ENCODE measurements at places on chromosomes 2 and 18.

GRCh38 chr2:170821531-170822289, 5.0 kb downstream of the GAD1 start:
- peaks cover 54% of the 10 kb centered on the region for H3K27me3 ChIP-seq
- H3K27ac ChIP-seq: no peak overlapping the region
- H3K4me1 ChIP-seq: peaks cover 35% of the 10 kb centered on the region

- no peaks in the 10 kb centered on the region for H3K27me3 ChIP-seq
- DNase-seq: no peak
- H3K4me3 ChIP-seq: no peak overlapping the region
- H3K4me1 ChIP-seq: no peaks in the 10 kb centered on the region
Measured at GRCh38 chr2:182584462-182584861, 131.6 kb upstream of the DNAJC10 start.

GRCh38 chr18:47343291-47343690, 91.8 kb upstream of the SKOR2 start:
- no peaks in the 10 kb centered on the region for H3K36me3 ChIP-seq
- no peaks in the 10 kb centered on the region for H3K27me3 ChIP-seq
- H3K27ac ChIP-seq: no peak overlapping the region
- DNase-seq: no peak

DNA sequence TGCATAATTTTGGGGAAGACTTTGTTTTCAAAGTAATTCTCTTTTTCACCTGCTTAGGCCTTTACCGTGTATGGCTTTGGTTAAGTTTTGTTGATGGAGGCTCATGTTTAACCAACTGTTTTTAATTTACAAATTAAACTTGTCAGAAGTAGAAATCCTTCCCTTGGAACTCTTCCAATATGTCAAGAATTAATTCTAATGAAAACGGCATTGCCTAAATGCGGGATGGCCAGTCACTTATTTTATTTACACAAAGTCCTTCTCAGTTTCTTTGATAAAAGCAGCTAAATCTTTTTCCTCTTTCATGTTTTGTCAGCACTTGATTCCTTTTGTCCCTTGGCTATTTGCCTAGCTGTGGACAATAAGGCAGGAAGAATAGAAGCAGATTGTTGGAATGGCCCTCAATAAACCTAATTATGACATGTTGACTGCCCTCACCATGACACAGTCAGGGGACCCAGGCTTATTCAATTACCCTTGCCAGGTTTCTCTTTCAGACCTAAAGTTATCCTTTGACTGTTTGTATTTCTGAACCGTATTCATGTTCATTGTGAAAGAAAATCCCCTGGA, 26.3 kb downstream of the PAX3 start:
- peaks cover 11% of the 10 kb centered on the region for H3K27me3 ChIP-seq
- H3K27ac ChIP-seq: no peak overlapping the region
- H3K36me3 ChIP-seq: no peaks in the 10 kb centered on the region
- no peak for DNase-seq
- H3K4me1 ChIP-seq: no peaks in the 10 kb centered on the region
- H3K4me3 ChIP-seq: no peak overlapping the region

DNA sequence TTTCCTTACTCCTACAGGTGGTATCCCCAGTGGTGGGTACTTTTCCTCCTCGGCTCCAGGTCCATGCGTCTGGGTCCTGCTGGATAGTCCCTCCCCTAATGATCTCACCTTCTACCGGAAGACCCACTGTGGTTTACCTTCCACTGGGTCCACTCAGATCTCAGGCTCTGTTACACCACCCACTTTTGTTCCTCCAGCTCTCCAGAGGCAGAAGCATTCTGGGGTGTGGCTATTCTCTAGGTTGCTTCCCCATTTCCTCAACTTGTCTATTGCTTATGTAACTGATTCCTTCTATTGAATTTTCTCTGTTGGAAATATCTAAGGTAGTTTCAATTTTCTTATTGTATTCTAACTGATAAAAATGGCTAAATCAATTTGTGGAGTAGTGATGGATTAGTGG, 87.6 kb upstream of the GALNT5 start:
- no peaks in the 10 kb centered on the region for H3K36me3 ChIP-seq
- no peak overlapping the region for H3K27ac ChIP-seq
- H3K27me3 ChIP-seq: peaks cover 10% of the 10 kb centered on the region
- H3K4me3 ChIP-seq: no peak overlapping the region
- DNase-seq: no peak
- no peaks in the 10 kb centered on the region for H3K4me1 ChIP-seq

DNA sequence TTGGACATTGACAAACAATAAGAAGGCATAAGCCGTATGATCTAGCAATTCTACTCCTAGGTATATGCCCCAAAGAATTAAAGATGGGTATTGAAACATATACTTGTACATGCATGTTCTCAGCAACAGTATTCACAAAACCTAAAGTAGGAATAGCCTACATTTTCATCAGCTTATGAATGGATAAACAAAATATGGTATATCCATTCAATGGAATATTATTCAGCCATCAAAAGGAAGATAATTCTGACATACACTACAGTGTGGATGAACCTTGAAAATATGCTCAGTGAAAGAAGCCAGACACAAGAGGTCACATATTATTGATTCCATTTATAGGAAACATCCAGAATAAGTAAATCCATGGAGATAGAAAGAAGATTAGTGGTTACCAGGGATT, 56.0 kb downstream of the CELF4 start:
- H3K27ac ChIP-seq: no peak overlapping the region
- no peaks in the 10 kb centered on the region for H3K4me1 ChIP-seq
- no peak for DNase-seq
- H3K36me3 ChIP-seq: no peaks in the 10 kb centered on the region
- H3K4me3 ChIP-seq: no peak overlapping the region
- H3K27me3 ChIP-seq: no peaks in the 10 kb centered on the region

- H3K36me3 ChIP-seq: no peaks in the 10 kb centered on the region
- H3K27ac ChIP-seq: no peak overlapping the region
- no peaks in the 10 kb centered on the region for H3K4me1 ChIP-seq
- H3K4me3 ChIP-seq: no peak overlapping the region
Measured at GRCh38 chr2:79585701-79586433, 73.0 kb downstream of the CTNNA2 start.

GRCh38 chr2:160893581-160893980, 266.6 kb upstream of the TANK start:
- H3K4me1 ChIP-seq: no peaks in the 10 kb centered on the region
- H3K27ac ChIP-seq: no peak overlapping the region
- H3K4me3 ChIP-seq: no peak overlapping the region
- H3K36me3 ChIP-seq: no peaks in the 10 kb centered on the region
- peaks cover 4% of the 10 kb centered on the region for H3K27me3 ChIP-seq

- no peaks in the 10 kb centered on the region for H3K27me3 ChIP-seq
- H3K4me3 ChIP-seq: no peak overlapping the region
- no peaks in the 10 kb centered on the region for H3K4me1 ChIP-seq
Measured at GRCh38 chr2:65877331-65878010, 445.1 kb upstream of the SPRED2 start.

DNA sequence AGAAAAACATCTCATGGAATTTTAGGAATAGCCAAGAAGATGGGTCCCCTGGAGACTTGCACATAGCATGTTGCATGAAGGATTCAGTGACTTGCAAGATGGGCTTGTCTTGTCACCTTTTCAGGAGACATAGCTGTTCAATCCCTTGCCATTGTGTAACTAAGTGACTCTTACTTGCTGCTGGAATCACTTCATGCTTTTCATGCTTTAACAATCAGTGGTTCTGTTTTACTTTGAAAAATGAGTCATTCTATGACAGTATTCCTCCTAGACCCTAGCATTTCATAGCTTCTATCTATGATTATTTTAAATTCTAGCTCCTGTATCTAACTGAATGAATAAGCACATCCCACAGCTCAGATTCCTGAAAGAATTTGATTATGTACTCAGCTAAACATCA, 2.8 kb downstream of the KYNU start:
- no peak for DNase-seq
- H3K4me3 ChIP-seq: no peak overlapping the region
- H3K4me1 ChIP-seq: no peaks in the 10 kb centered on the region
- no peaks in the 10 kb centered on the region for H3K36me3 ChIP-seq
- H3K27me3 ChIP-seq: no peaks in the 10 kb centered on the region

DNA sequence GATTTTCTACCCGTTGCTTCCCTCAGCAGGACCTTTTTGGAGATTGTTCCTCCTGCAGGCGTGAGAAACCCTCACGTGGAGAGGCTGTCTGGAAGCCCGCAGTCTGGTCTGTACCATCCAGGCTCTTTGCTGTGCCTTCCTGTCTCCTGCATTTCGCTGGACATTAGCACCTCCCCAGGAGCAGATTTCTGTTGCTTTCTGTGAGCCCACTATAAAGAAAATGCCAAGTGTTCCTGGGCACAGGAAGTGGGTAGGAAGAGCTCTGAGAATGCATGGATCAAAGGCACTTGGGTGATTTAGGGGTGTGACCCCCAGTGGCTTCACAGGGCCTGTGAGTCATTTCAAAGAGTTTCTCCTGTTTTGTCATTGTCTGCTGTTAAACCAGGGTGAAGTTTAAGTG, 27.3 kb downstream of the SPTBN1 start:
- no peaks in the 10 kb centered on the region for H3K4me1 ChIP-seq
- H3K4me3 ChIP-seq: no peak overlapping the region
- no peak overlapping the region for H3K27ac ChIP-seq
- DNase-seq: no peak
- H3K27me3 ChIP-seq: peaks cover 8% of the 10 kb centered on the region

- peaks cover 25% of the 10 kb centered on the region for H3K4me1 ChIP-seq
- H3K27ac ChIP-seq: no peak overlapping the region
- H3K4me3 ChIP-seq: no peak overlapping the region
- H3K27me3 ChIP-seq: no peaks in the 10 kb centered on the region
Measured at GRCh38 chr2:95018861-95019550, 6.5 kb upstream of the MAL start.

GRCh38 chr18:4125224-4125623, 329.9 kb downstream of the DLGAP1 start:
- no peak overlapping the region for H3K27ac ChIP-seq
- no peaks in the 10 kb centered on the region for H3K27me3 ChIP-seq
- no peaks in the 10 kb centered on the region for H3K4me1 ChIP-seq
- no peaks in the 10 kb centered on the region for H3K36me3 ChIP-seq
